ENCODE measurements at places on chromosomes 7 and 10. TPM values are rescaled to one million over a fixed set of nuclear protein-coding genes. Genes with fewer than 3 reads are reported as not detected.

DNA sequence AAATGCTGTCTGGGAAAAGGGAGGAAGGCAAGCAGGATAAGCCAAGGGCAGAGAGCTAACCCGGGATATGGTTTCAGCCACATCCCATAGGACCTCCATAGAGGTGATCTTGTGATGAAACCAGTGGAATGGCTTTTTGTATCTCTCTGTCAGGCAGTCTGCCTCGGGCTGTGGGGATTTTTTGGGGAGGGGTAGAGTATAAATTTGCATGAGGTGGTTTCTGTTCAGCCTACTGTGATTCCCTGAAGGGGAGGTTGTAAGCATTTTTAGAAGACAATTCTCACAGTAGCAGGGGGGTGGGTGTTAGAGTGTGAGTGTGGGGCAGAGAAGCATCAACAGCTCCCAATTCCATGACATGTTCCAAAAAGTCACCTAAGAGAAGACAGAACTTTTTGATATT, 11.8 kb downstream of the OR9A2 start:
- no peak for DNase-seq
- peaks cover 60% of the 10 kb centered on the region for H3K27me3 ChIP-seq
- H3K4me3 ChIP-seq: no peak overlapping the region
- peaks cover 9% of the 10 kb centered on the region for H3K4me1 ChIP-seq

DNA sequence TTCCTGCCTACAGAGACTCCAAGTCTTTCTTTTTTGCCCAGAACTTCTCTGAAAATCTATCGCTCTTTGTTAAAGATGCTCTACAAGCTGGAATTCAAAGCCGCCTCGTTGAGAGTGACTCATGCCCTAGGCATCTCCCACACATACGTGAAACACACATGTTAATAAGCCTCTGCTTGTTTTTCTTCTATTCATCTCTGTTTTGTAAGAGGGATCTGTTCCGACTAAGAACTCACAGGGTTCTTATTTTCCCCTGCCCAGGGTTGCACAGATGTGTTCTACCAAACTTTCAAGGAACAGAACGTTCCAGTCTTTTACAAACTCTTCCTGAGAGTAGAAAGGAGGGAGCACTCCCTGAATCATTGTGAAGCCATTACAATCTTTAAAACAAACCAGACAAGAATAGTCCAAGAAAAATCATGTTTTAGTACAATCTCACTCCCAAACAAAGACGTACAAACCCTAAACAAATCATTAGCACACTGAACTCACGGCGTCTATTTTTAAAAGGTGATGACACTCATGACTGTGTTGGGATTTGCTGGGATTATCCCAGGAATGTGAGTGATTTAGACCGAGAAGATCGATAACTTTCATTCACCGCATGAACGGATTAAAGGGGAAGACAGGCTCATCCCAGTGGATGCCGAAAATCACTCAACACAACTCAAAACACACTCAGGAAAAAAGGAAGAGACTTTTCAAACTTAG, 55.3 kb upstream of the INPP5A start:
- no peaks in the 10 kb centered on the region for H3K27me3 ChIP-seq
- peak overlapping the region; percentile 59 for H3K4me3 ChIP-seq
- DNase-seq: peak; percentile 73

DNA sequence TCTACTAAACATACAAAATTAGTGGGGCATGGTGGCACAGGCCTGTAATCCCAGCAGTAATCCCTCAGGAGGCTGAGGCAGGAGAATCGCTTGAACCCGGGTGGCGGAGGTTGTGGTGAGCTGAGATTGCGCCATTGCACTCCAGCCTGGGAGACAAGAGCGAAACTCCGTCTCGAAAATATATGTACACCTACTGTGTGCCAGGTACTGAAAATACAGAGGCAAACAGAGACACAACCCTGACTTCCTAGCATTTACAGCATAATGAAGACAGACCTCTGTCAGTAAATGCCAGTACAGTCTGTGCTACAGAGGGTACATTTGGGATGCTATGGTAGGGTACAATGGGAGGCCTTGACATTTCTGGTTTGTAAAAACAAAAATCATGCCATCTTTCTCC, 66.6 kb downstream of the ABCC2 start:
- H3K27me3 ChIP-seq: no peaks in the 10 kb centered on the region
- no peaks in the 10 kb centered on the region for H3K4me1 ChIP-seq
- no peak for DNase-seq
- H3K27ac ChIP-seq: no peak overlapping the region
- H3K36me3 ChIP-seq: no peaks in the 10 kb centered on the region
- no peak overlapping the region for H3K4me3 ChIP-seq

Gene FANK1
- total RNA-seq: 1.8 TPM

Gene PKD1L1
- not detected for total RNA-seq

Gene CTTNBP2
- total RNA-seq: 0.17 TPM

Gene IKZF5
- 10.3 TPM for total RNA-seq
